ENCODE measurements at places on chromosomes 2 and 18.

GRCh38 chr2:8054070-8054469 lies 627.8 kb upstream of the ID2 start:
- no peak for DNase-seq

DNA sequence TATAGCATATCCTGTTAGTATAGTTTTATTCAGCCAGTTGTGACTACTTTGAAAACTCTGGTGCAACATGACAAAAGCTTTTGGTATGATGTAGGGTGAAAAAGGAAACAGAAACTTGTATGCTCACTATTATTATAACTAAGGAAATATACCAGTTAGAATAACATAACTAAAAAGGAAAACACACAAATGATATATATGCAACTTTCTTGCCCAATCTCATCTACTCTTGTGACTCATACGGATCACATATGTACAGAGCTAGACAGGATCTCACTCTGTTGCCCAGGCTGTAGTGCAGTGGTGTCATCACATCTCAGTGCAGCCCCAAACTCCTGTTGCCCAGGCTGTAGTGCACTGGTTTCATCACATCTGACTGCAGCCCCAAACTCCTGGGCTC lies 12.4 kb upstream of the TLK1 start:
- no peak for DNase-seq

- DNase-seq, result no peak
Measured at GRCh38 chr2:103363639-103364038, 601.8 kb downstream of the TMEM182 start.

DNA sequence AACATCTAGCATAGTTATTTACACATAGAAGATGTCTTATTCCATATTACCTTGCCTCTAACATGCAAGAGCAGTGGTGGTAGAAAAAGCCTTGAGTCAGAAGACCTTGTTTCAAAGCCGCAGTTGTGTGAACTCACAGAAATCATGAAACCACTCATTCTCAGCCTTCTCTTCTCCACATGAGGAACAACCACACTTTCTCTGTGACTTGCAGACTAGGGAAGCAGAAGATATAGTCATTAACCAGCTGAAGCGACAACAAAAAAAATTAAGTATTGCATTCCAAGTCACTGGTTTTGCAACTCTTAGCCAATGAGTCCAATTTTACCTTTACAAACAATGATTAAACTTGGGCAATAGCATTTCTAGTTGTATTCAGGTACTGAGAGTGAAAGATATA lies 19.0 kb downstream of the TWSG1 start:
- DNase-seq, result no peak

DNA sequence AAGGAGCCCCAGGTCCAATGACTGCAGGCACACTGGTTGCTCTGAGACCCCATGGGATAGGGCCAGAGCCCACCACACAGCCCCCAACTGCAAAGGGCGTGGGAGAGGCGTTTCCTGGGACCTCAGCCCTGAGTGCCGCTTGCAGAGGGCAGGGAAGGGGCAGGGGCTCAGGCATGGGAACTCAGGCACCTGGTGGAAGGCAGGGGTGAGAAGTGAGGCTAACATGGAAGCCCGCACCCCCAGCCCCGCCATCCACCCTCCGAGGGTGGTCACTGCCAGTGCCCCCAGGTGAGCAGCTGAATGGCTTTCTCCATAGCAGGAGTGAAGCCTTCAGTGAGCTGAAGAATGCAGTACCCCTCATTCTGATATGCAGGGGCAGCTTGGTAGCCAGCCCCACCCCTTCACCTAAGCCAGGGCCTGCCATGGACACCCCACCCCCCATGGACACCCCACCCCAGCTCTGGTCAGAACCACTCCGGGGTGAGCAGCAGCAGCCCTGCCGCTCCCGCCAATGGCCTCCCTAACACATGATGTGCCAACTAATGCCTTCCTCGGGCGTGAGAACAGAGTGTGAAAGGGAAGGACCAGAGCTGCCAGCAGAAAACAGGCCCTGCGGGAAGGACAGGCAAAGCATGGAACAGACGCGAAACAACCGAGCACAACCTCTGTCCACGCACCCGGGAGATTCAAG lies 6.6 kb downstream of the KIF1A start:
- DNase-seq, result no peak

- DNase-seq, result no peak
Measured at GRCh38 chr2:241202268-241202585, 13.8 kb downstream of the ANO7 start.

- no peak for DNase-seq
Measured at GRCh38 chr18:5772306-5773105, 122.8 kb downstream of the TMEM200C start.

GRCh38 chr18:32112826-32113225 lies 21.2 kb downstream of the RNF138 start:
- DNase-seq, result no peak

DNA sequence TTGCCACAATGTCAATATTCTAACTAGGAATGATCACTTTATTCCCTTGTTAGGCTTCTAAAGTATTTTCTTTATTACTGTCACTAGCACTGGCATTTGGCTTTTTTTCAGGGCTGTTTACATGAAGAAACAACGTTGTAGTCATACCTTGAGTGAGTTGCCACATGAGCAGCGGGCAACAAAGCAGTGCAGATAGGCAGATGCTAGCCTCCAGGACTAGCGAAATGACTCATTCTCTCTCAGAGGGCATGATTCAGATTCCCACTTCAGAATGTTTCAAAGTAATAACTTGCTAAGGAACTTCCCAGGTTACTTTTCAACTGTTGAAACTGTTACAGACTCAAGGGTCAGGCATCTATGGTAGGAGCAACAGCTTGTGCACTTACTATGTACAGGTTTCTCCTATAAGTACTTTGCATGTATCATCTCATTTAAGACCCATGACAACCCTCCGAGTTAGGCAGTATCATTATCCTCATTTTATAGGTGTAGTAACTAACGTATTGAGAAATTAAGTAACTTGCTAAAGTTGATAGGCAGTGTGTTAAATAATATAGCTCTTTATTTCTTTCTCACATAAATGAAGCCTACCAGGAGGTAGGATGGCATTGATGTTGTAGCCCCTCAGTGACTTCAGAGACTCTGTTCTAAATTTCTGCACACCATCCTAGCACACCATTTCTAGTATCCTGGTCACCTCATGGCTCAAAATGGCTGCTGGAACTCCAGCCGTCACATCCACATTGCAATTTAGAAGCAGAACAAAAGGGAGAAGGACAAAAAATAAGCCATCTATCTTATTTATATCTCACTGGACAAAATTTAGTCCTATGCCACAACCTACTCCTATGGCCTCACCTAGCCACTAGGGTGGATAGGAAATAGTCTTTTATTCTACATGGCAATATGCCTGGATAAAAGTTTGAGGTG lies 83.3 kb downstream of the ICOS start:
- no peak for DNase-seq

DNA sequence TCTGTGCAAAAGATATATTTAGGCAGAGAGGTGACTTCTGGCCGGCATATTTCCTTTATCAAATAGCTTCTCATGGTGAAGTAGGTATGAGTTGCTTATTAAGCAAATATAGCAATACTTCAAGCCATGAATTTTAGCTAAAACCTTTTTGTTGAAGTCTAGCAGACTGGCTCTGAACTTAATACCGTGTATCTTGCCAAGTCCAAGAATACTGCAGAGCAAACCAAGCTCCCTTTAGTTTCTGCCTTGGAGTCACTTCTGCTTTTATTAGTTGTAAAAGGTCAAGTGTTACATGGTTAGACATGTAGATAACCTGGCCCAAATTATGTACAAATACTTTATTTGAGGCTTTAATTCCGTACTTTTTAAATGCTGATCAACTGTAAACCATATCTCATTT lies 627.6 kb upstream of the PKDCC start:
- no peak for DNase-seq

DNA sequence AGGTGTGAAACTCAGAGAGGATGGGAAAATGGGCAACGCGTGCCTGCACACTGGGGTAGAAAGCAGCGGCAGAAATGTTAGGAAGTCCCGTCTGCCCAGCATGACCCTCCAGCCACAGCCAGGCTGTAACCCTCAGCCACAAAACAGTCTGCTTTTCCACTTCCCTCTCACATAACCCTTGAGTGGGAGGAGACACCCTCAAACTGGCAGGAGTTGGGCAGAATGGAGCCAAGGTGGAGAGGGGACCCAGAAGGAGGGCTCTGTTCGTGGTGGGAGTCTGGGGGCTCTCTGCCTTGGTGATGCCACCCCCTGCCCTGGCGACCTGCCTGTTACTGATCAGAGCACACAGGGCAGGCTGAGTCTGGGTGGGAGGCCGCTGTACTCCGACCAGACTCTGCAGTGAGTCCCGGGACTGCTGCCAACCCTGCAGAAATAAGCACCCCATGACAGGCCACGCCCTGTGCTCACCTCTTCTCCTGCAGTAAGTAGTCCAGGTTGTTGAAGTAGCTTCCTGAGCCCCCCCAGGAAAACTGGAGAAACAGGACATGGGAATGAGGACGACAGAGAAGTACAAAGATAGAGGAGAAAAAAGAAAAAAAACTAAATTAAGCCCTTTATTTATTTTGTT lies 16.0 kb downstream of the FAM178B start:
- no peak for DNase-seq

- no peak for DNase-seq
Measured at GRCh38 chr18:63905361-63905760, 2.4 kb upstream of the SERPINB10 start.

DNA sequence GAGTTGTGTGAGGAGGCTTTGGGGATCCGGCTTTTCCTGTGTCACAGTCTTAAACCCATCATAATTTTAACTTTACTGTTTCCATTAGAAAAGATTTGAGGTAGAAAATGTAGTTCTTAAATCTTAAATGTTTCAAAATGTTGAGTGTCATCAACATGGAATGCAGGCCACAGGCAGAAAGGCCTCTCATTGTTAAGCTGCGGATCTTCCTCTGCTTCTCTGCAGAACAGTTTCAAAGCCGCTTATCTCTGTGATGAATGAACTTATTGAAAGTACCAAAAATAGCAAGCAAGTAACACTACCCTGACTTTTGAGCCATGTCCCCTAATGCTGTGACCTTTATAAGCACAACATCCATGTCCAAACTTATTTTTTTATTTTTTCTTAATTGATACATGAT lies 1645.8 kb downstream of the DPP10 start:
- no peak for DNase-seq

DNA sequence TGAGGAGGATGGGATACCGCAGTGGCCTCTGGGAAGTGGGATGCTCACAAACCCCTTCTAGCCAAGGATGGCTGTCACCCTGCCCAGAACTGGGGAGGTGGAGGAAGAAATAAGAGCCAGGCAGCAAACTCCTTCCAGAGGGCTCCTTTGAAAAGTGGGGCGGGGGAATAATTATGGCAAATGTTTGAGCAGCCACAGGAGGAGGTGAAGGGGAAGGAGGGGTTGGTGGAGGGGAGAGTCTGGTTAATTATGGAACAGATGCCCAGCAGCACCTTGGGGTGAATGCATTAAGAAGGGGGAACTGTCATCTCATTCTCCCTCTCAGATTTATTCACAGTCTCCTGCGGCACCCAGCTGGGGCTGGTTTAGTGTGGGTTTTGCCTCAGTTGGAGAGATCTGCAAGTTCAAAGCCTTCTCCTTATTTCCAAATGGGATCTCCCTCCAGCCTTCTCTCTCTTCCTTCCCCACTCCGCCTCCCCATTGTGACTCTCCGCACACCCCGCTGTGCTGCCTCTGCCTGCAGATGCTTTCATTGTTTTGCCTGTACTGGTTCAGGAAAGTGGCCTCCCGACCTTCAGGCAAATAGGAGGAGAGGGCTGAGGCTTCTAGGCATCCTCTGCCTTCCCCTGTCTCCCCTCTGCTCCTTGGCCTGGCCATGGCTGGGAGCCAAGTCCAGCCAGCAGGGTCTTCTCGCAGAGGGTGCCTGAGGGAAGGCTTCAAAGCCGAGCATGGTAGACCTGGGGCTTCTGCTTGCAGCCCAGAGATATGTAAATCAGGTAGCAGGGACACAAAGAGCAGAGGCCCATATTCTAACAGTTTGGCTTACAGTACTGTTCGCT lies 457.2 kb upstream of the MEX3C start:
- no peak for DNase-seq

DNA sequence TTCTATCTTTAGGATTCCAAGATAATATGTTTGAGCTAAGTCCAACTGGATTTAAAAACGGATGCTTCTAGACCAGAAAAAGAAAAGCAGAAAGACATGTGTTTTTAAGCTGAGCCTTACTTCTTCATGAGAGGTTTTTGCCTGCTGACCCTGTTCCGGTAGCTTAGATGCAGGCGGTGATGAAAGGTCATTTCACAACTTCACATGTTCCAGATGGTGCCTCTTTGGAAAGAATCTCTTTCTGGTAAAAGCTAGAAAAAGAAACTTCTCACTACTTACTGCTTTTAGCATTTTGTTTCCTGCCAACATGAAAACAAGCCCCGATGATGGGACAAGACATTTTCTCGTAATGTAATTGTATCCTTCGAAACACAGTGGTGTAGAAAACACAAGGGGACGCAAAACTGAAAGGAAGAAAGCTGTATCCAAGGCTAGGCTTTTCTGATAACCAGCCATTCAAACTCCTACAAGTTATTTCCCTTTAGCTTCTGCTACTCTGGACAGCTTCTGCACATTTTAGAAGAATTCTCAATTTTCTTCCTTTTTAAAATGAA lies 407.3 kb upstream of the LYPD1 start:
- DNase-seq, result no peak

DNA sequence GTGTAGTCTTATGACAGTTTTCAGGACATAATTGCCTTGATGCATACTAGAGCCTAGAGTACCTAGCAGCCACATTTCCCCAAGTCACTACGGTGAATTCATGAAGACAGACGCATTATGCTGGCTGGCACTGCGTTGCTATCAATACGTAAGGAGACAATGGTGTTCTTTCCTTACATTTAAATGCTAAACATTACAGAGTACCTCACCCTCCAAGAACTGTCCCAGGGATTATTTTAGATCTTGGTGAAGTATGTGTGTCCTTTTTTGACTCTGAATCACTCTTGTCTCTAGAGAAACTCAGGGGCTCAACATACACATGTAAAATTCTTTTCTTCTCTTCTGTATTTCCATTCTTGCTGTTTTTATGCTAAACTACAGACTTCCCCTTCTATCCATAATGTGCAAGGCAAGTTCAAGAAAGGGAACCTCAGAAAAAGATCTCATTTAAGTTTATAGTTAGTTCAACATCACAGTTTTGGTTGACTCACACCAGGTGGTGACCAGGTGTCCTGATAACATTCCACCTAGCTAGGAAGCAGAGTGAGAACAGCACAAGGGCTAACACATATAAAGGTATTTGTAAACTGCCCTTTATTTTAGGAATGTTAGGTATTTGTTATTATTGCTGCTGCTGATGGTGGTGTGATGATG lies 212.4 kb upstream of the HNRNPA3 start:
- no peak for DNase-seq

DNA sequence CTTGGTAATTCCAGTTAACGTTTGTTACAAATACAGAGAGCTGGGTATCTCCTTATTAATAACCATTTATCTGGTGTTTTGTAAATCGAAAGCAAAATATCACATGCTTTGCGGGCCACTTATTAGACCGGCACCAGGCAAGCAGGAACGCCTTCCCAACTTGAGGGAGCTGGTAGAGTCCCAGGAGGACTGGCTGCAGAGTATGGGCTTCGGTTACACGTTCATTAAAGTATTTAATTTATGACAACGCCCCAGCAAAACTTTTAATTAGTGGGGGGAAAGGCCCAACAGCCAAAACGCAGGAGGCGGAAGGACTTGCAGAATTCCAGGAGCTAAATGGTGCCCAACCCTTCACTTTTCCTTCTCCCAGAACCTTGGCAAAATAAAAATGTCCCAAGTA lies 3.7 kb downstream of the SMAD7 start:
- DNase-seq, result no peak

Data from stimulated activated CD8-positive, alpha-beta memory T cell treated with anti-CD3 and anti-CD28 coated beads, Interleukin-7, amount 100 ng/mL, for 1 hour (primary cell).